Activated CD4-positive, alpha-beta memory T cell treated with anti-CD3 and anti-CD28 coated beads, Interleukin-2, amount 10 ng/mL, durations not matched to agents 7 days and 5 days (primary cell): ENCODE measurements at places on chromosomes 4 and X.

GRCh38 chr4:15034071-15034764 lies 31.9 kb downstream of the CPEB2 start:
- no peak for DNase-seq

GRCh38 chr4:7816771-7817170 lies 122.9 kb downstream of the AFAP1 start:
- no peak for DNase-seq

GRCh38 chrX:2627272-2627867 lies 63.7 kb upstream of the CD99 start:
- DNase-seq = peak; percentile 63

DNA sequence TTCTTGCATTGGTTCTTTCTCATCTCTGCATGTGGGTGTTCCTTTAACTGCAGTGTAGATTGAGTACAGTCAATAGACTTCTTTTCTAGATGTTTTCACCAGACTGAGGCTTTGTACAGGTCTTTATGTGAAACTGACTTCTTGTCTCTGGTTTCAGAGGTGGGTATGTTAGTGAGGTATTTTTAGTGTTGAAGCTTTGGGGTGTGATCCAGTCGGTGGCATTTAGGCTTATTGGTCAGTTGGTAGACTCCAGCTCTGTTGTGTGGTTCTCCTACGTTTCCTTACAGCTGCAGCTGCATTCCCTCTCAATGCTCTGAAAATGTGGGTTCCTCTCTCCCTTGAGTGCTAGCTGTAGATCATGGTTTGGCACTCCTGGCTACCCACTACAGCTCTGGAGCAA lies 21.3 kb upstream of the AMBN start:
- DNase-seq = no peak

DNA sequence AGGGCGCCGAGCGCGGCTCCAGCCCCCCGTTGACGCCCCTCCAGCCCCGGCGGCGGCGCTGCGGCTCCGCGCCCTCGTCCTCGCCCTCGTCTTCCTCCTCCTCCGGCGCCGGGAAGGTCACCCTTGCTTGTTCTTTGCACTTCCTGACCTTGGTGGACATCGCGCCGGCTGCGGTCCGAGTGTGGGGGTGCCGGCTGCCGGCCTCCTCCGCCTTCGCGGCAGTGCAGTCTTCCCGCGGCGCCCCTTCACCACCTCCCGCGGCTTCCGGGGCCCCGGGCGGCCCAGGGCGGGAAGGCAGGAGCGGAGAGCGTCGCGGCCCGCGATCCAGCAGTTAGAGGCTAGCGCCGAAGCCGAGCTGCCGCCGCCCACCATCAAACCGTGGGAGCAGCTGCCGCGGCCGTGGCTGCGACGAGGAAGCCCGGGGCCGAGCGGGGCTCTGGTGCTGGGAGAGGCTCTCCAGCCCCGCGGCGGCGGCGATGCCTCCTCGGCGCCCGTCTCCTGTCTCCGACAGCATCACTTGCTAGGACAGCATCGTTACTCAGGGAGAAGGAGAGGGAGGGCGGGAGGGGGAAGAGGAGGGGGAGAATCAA lies at the start of gene TRPC3:
Gene TRPC3, minus strand, starts transcription at position 540 of the 590 bp plus-strand sequence. Its CDS starts 380 bp downstream, at position 160.
- peak; percentile 32 for DNase-seq

DNA sequence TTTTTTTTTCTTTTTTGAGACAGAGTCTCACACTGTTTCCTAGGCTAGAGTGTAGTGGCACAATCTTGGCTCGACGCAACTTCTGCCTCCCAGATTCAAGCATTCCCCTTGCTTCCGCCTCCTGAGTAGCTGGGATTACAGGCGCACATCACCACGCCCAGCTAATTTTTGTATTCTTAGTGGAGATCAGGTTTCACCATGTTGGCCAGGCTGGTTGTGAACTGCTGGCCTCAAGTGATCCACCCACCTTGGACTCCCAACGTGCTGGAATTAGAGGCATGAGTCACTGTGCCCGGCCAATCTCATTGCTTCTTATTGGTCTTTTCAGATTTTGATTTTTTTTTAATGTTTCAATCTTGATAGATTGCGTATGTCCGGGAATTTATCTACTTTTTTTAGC lies 124.4 kb downstream of the NBDY start:
- DNase-seq = no peak

DNA sequence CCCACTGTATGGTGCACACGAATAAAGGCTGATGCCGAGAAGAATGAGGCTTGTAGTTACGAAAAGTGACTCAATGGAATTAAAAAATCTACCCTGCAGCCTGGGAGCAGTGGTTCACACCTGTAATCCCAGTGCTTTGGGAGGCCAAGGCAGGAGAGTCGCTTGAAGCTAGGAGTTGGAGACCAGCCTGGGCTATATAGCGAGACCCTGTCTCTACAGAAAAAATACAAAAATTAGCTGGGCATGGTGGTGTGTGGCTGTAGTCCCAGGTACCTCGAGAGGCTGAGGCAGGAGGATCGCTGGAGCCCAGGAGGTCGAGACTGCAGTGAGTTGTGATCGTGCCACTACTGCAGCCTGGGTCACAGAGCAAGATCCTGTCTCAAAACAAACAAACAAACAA lies 11.7 kb upstream of the OPN1LW start:
- no peak for DNase-seq
